ENCODE measurements at places on chromosomes 16 and 17.

GRCh38 chr17:82710499-82711232 is 5.8 kb upstream of the FN3KRP start:
- DNase-seq, result no peak

DNA sequence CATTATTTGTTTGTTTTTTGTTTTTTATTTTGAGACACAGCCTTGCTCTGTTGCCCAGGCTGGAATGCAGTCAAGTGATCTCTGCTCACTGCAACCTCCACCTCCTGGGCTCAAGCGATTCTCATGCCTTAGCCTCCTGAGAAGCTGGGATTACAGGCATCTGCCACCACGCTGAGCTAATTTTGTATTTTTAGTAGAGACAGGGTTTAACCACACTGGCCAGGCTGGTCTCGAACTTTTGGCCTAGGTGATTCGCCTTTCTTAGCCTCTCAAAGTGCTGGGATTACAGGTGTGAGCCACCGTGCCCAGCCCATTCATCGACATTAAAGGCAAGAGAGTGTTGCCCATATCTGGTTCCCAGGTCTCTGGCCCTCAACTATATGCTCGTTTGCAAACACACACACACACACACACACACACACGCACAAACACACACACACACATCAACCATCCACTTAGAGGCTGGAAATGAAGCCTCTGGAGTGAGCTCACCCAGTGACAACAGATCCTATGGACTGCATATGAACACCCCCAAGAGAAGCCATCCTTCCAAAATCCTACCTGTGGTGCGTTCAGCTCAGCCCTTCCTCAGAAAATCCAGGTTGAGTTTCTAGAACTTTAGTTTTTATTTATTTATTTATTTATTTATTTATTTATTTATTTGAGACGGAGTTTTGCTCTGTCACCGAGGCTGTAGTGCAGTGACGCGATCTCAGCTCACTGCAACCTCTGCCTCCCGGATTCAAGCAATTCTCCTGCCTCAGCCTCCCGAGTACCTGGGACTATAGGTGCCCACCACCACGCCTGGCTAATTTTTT is 12.3 kb upstream of the SEPHS2 start:
- DNase-seq, result no peak

- peak; percentile 97 for DNase-seq
Measured at GRCh38 chr17:68035131-68035522, 408 bp upstream of the KPNA2 start.

- no peak for DNase-seq
Measured at GRCh38 chr17:59899099-59899498, 6.2 kb downstream of the RPS6KB1 start.

- DNase-seq, result no peak
Measured at GRCh38 chr16:68013440-68013839, 2.3 kb downstream of the DPEP2NB start.

GRCh38 chr17:13353590-13353989 is 248.1 kb downstream of the HS3ST3A1 start:
- DNase-seq, result no peak

GRCh38 chr16:49593424-49594040 is 219.9 kb downstream of the C16orf78 start:
- no peak for DNase-seq

DNA sequence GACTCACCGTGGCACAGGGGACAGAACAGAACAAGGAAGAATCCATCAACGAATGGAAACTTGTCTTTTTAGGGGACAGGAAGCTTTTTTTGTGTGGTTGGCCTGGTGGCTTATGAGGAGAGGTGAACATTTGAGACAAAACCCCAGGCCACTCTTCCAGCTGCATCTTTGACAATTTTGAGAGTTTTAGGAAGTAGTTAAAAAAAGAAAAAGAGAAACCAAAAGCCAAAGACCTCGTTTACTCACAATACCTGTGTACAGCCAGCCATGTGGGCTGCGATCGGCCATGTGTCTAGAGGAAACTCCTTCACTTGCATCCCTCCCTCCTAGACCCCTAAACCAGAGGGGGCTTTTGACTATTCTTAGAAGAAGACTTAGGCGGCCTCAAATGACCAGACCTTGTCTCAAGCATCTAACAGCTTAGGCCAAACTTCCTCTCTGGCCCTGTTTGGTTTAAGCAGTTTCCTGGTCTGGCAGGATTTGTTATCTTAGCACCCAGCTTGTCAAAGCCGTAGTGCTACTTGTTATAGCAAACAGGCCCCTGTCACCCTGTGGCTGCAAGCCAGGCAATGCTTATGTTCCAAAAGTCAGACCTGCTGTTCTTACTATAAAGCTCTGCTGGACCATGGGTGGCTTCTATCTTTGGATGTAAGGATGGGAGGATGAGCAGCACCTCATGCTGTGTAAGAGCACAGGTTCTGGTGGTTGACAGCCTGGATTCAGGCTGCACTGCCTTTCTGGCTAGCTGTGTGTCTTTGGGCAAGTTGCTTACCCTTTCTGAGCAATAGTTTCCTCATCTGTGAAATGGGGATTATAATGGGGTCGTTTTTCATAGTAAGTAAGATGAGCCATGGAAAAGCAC is 17.7 kb downstream of the KSR1 start:
- DNase-seq, result no peak

DNA sequence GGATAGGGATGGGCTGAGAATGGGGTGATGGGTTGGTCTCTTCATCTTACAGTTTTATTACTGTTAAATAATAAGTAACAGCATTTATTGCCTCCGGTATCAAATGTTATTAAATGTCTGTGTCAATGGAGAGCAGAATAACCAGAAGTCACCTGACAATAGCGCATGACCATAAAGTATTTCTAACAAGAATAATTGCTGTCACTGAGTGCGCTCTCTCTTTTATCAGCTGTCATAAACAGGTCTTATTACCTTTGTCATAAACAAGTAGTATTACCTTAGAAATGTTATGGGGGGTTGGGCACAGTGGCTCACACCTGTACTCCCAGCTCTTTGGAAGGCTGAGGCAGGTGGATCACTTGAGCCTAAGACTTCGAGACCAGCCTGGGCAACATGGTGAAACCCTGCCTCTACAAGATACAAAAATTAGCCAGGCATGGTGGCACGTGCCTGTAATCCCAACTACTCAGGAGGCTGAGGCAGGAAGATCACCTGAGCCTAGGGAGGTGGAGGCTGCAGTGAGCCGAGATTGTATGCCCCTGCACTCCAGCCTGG is 120.6 kb downstream of the MAP2K6 start:
- DNase-seq, result peak; percentile 56

GRCh38 chr16:73145166-73145880 is 97.4 kb upstream of the ZFHX3 start:
- no peak for DNase-seq

DNA sequence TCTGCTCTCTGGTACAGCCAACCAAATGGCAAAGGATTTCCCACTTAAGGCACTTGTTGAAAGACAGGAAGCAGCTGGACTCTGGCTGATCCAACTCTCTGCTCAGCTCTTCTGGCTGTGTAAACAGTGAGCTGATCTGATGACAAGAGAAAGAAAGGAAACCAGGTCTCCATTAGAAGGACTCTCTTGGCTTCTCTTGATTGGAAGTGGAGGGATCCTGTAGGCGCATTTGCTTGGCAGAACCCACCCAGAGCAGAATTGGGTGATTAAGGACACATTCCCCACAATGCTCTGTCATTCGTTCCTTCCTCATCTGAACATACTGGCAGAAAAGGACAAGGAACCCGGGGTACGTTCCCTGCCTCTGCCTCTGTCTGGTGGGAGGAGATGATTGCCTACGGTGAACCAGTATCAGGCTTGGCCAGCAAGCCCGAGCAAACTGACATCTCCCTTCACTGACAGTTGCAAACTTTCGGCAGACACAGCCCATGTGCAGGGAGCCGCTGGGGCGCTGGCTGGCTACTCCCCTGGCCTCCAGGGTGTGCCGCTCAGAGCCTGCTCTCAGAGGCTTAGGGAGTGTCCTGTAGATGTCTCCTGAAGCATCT is 29.1 kb downstream of the LDHD start:
- DNase-seq, result no peak

DNA sequence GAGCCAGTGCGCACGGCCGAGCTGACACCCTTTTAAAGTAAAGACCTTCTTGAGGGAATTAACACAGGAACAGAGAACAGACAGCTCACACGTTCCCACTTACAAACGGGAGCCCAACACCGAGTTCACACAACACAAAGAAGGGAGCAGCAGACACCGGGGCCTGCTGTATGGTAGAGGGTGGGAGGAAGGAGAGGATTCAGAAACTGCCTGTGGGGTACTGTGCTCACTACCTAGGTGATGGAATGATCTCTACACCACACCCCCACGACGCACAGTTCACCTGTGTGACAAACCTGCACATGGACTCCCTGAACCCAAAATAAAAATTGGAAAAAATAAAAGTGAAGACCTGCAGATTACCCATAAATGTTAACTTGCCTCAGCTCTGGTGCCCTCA is 32.5 kb downstream of the TMC6 start:
- no peak for DNase-seq

- no peak for DNase-seq
Measured at GRCh38 chr17:31745964-31746600, 113.0 kb downstream of the COPRS start.

DNA sequence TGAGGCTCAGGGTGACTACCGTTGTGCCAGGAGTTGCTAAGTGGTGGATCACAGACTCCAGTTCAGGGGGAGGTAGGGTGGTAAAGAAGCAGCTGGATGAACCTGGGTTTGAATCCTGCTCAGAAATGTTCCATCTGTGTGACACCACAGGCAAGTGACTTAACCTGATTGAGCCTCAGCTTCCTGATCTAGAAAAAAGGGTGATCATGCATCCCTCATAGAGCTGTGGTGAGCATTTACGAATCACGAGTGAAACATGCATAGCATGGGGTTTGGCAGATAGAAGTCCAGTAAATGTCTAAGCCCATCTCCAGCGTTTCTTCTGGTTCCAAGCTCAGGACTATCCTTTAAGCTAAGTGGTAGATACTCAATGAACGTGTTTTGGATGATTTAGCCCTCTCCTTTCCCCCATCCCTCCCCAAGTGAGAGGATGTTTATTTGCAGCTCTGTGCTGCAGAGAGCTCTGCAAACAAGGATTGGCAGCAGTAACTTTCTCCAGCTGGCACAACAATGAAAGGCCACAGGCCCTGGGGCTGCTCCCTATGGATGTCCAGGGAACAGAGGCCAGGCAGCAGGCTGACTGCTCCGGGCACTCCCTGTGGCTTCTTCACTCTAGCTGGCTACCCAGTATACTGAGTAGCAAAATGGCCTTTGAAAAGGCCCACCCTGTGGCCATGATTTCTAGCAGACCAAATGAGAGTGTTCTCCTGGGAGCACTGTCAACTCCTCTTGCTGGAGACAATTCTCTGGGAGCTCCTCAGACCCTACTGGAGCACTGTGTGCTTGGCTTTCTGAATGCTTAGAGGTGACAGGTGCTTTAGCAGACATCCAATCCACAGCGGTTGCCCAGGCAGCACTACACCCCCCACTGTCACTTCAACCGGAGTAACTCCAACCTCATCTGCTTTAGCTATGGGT is 21.3 kb downstream of the CA4 start:
- DNase-seq, result peak; percentile 38
